Activated CD4-positive, alpha-beta T cell treated with anti-CD3 and anti-CD28 coated beads for 24 hours (primary cell): ENCODE measurements at places on chromosomes 1 and 21.

DNA sequence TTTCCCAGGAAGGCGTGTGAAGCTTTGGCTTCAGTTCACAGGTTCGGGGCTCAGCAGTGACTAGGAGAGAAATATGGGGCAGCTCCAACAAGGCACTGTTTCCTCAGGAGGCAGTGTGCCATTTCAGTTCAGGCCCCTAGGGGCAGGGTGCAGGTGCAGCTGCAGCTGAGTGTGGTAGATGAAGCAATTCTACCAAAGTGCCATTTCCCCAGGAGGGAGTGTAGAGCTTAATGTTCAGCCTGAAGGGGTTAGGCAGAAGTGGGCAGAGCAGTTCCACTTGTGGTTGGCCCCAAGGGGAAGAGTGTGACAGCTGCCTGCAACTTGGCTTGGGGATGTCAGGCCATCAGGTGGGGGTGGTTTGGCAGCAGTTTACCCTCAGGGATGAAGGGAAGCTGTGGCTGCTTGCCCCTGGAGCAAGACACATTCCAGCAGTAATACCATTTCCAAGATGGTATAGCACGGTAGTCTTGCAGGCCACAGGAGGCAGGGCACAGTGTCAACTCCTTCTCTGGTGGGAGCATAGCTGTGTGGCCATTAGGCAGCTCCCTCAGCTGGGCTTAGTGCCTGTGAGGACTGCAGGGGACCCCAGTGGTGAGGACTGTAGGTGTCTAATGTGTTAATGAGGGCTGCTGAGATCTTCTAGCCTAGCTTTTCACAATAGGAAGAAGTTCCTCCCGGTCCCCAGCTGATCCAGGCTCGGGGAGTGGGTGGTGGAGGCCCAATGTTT is 34.7 kb downstream of the RGSL1 start:
- no peak for DNase-seq

DNA sequence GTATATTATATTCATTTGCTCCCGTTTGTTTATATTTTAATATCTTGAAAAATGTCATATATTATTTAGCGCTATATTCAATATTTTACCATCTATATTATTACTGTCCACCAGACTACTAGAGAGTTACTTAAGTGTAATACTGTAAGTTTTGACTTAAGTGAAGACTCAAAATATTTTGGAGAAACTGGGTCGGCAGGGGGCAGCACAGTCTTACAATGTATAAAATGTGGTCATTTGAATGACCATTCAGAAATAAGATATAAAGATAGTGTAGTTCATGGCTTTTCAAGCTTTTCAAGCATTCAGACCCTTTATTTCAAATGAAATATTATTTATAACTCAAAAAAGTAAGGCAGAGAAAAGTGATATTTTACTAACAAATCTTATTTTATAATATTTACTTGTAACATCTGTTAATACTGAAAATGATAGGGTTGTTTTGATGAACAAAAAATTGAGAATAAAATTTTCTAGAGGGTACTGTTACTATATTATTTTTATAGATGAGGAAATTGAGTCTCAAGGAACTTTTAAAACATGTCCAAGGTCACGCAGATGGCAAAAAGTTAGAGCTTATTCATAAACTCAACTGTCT is 89.0 kb upstream of the SERTAD4 start:
- DNase-seq = peak; percentile 17

- DNase-seq = no peak
These were observed at the start of gene BATF3 for GRCh38 chr1:212699625-212700222. Gene BATF3, minus strand, starts transcription at chr1:212699840. Its CDS starts 78 bp downstream, at chr1:212699762.

GRCh38 chr1:110258734-110259133 is 48.6 kb downstream of the KCNC4 start:
- DNase-seq = no peak

- no peak for DNase-seq
These were observed 96.2 kb downstream of the GALNT2 start for GRCh38 chr1:230163205-230163604.

DNA sequence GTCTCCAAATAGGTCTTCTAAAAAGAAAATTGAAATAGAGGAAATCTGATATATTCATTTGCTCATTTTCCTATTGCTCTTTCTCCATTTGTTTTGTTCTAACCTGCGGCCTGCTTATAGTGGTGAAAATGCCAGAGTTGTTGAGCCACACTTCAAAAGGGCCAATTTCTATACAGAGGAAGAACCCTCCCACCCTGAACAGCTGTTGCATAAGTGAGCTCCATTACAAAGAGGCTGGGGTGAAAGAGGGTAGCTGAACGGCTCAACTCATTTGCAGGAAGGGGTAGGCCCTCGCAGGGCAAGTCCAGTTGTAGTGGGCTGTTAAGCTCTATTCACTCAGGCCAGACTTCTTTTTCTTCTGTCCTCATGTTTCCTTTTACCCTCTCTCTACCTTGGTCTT is 8.8 kb downstream of the ADCY10 start:
- DNase-seq = no peak

GRCh38 chr21:45856906-45857305 is 124.7 kb upstream of the COL6A1 start:
- DNase-seq = no peak
